ENCODE measurements at places on chromosomes 11 and 22.

- no peak for DNase-seq
These were observed 114.9 kb upstream of the ALX4 start for GRCh38 chr11:44424841-44425240.

- DNase-seq: no peak
These were observed 20.0 kb downstream of the CALCB start for GRCh38 chr11:15093432-15093831.

GRCh38 chr11:126113963-126114362 is 51.3 kb upstream of the CDON start:
- no peak for DNase-seq

GRCh38 chr11:65072631-65072966 is 11.2 kb downstream of the CDCA5 start:
- DNase-seq: no peak

DNA sequence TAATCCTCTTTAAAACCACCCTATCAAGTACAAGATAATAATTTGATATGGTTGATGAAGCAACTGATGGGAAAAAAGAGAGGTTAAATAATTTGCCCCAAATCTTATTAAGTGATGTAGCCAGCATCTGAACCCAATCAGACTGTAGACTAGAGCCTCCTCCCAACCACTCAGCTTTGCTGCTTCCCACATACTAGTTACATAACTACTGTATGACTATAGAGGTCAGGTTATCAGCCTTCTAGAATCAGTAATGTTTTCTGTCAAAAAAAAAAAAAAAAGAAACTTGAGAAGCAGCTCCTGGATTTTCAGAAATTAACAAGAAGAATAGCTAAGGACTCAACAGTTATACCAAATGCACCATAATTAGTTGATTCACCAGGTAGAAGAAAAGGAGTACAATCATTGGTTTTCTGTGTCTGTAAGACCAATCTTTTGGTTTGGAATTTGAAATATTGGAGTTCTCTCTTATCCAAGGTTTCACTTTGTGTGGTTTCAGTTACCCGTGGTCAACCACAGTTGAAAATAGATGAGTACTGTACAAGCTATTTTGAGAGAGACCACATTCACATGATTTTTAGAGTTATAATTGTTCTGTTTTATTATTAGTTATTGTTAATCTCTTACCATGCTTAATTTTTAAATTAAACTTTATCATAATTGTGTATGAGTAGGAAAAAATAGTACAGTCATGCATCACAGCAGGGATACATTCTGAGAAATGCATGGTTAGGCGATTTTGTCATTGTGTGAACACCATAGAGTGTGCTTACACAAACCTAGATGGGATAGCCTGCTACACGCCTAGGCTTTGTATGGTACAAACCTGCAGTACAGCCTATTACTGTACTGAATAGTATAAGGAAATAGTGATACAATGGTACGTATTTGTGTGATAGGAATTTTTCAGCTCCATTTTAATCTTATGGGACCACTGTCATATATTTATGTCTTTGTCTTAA is 72.2 kb downstream of the PDHX start:
- no peak for DNase-seq

GRCh38 chr11:42205518-42205917 is 746.1 kb upstream of the LRRC4C start:
- no peak for DNase-seq

GRCh38 chr22:39243439-39244135 is 1.2 kb downstream of the PDGFB start:
- peak; percentile 28 for DNase-seq

- DNase-seq: no peak
These were observed 128.5 kb downstream of the SLC1A2 start for GRCh38 chr11:35290876-35291275.

DNA sequence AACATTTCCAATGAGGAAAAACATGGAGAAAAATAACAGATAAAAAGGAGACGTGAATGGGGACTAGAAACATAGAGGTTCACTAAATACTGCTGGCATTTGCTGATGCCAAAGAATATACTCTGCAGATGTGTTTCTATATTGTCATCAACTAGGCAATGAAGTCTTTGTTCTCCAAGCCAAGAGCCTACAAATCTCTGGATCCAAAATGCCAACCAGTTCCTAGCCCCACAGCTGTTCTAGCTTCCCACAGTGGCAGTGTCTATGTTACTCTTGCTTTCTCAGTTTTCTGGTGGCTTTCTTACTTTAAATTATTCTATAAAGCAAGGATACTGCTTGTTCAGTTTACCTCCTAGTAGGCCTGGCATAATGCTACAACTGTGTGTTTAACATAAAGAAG is 977.9 kb upstream of the CCDC90B start:
- no peak for DNase-seq

DNA sequence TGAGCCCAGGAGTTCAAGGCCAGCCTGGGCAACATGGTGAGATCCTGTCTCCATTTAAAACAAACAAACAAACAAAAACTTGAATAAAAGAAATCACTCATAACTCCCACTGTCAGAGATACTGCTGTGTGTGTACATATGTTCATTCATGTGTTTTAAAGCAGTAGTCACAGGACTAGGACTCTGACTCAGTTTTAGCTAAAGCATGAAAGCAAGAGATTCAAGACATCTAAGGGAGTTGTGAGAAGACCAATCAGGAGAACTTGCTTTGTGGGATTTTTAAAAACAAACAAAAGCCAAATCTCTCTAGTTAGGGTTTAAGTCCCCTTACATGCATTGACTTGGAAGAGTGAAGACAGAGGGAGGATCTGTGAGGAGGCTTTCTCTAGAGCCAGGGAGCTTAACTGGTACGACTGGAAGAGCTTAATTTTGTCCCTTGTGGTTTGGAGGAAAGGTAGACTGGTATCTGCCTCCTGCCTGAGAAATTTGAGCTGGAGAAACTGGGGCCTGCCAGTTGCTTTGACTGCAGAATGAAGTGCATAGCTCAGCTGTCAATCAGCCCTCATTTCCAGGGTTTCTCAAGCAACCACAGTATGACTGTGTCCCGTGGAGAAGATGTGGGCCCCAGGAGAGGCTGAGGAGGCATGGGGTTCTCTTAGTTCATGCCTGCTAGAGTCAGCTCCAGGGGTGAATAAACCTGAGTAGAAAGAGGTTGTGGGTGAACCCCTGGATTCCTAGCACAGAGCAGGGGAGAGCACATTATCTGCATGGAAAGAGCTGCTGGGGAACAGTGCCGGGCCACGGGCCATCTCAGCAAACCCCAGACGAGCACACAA is 30.6 kb downstream of the EXPH5 start:
- no peak for DNase-seq

DNA sequence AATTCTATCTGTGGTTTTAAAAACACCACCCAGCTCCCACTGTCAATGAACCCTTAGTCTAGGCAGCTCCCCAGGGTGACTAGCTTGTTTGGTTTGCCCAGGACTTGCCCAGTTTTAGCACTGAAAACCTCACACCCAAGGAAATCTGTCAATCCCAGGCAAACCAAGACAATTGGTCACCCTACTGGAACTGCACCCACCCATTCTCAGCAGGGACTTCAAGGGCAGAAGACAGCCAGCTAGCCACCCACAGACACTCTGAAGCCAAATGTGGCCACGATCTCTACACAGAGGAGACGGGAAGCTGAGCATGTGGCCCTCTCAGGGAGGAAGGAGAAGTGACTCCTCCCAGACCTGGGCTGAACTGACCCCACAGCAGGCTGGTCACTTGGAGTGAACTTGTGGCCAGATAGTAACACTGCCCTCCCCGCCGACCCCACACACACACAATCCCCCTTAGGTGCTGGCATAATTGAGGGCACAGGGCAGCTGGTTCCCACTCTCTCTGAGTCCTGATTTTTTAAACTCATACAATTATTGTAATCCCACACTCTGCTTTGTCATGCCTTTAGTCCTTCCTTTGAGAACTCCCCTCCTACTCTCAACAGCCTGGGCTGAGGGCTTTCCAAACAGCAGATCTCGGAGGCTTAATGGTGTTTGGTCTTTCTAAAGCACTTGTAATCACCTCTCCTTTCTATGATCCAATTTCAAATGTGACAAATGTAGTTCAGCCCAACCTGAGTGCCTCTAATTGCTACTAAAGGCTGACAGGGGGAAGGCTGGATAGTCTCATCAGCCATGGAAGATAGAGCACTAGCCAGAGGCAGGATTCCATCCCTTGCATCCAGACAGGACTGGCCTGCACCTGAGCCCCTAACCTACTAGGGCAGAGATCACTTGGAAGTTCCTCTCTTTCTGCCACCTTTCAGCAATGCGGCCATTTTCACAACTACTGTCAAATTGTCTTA is 74.7 kb upstream of the DRD2 start:
- no peak for DNase-seq

DNA sequence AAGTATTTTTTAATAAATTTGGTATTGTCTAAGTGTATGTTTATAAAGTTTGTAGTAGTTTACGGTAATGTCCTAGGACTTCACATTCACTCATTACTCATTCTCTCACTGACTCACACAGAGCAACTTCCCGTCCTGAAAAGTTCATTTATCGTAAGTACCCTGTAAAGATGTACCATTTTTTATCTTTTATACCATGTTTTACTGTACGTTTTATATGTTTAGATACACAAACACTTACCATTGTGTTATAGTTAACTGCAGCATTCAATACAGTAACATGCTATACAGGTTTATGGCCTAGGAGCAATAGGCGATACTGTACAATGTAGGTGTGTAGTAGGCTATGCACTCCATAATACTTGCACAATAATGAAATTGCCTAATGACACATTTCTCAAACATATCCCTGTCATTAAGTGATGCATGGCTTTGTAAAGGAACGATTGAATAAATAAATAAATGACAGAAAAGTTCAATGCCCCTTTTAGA is 12.5 kb upstream of the CARD18 start:
- DNase-seq: no peak

- no peak for DNase-seq
These were observed 165.4 kb downstream of the AASDHPPT start for GRCh38 chr11:106242718-106243415.

DNA sequence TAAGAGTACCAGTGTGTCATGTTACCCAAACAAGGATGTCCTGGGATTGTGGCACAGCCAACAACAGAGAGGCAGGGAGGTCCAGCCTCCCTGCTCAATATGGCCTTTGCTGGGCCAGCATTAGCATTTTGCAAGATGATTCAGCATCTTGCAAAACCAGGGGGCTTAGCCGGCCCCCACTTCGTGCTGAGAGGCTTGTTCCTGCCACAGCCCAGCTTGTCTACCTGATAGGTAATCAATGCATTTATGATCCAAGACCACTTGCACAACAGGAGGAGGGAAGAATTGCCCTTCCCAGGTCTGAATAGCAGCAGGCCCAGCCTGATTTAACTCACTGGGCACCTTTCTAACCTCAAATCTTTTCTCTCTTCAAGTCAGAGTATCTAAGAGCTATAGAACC is 189.0 kb upstream of the SYT13 start:
- DNase-seq: no peak

DNA sequence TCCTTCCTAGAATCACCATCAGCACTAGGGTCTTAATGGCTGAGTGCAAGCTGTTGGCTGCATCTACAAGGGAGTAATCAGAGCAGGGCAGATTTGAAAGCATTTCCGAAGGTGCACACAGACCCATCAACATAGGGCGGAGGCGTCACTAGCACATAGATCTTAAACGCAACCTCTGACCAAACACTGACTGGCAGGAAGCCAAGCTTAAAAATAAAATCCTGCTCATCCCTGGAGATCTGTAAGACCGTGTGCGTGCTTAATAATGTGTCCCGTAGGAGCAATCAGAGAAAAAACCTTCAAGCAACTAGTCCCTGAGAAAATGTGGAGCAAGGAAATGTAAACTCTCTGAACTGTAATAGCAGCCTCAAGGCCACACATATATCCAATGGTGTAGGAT is 470.5 kb downstream of the ETS1 start:
- no peak for DNase-seq

GRCh38 chr11:46519351-46519750 is 74.5 kb downstream of the AMBRA1 start:
- DNase-seq: no peak

DNA sequence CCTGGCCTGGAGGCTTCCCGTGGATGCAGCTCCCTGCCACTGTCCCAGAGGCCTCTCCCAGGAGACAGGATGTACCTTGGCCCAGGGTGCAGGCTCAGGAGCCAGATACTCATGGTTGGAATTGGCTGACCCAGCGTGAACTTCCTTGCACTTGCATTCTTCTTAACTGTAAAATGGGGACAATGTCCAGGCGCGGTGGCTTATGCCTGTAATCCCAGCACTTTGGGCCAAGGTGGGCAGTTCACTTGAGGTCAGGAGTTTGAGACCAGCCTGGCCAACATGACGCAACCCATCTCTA is 20.1 kb upstream of the ST3GAL4 start:
- no peak for DNase-seq

DNA sequence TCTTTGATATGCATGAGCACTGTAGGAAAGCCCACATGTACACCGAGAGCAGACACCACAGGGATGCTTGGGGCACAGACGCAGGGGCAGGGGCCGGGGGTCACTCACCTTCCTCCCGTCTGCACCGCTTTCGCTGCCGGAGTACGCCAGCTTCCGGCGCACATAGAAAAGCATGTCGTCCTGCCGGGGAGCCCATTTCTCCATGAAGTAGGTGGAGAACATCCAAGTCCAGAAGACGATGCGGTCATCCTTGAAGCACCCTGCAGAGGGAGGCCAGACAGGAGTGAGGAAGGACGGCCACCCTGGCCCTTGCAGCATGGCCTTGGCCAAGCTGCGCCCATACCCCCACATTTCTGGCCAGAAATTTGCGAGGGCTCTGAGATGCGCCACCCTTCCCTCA is 28.8 kb downstream of the KIAA0930 start:
- DNase-seq: no peak

DNA sequence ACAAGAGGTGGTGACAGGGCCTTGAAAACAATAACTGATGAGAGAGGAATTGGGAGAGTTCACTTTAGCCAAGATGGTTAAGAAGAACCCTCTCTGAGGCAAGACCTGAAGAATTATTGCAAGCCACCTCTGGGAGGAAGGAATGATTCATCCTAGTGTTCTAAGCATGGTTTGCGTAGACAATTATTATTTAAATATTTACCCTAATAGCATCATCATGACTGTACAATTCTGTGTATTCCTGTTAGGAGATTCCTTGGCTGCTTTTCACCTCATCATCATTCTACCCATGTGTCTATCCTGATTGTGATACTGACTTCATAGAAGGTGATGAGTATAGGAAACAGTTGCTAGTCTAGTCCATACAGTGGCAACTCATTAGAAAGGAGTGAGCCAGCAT is 264.4 kb downstream of the DDX10 start:
- DNase-seq: no peak
